ENCODE measurements at places on chromosomes 13 and 19.

DNA sequence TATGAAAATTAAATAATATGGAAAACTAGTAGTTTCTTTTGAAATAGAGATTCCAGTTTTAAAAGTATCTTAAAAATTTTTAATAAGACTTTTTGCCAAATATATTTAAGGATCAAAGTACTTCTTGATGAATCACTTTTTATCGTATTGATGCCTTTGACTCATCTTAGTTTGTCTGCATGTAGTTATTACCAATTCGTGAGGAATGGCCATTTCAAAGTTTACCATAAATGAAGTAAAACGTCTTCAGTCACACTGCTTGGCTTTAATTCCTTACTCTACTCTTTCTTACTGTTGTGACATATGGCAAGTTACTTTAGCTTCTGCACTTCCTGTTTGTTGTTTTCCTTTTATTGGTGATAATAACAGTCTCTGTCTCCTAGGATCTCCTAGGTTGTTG is 38.3 kb downstream of the NDFIP2 start:
- no peak for DNase-seq

- no peak for DNase-seq
Measured at GRCh38 chr13:37601648-37602440, 3.3 kb upstream of the POSTN start.

GRCh38 chr13:48531416-48532255 is 1.2 kb downstream of the RCBTB2 start:
- DNase-seq, result no peak

GRCh38 chr13:80173224-80173623 is 167.7 kb downstream of the SPRY2 start:
- no peak for DNase-seq

GRCh38 chr13:30984620-30985019 is 52.2 kb downstream of the TEX26 start:
- no peak for DNase-seq

DNA sequence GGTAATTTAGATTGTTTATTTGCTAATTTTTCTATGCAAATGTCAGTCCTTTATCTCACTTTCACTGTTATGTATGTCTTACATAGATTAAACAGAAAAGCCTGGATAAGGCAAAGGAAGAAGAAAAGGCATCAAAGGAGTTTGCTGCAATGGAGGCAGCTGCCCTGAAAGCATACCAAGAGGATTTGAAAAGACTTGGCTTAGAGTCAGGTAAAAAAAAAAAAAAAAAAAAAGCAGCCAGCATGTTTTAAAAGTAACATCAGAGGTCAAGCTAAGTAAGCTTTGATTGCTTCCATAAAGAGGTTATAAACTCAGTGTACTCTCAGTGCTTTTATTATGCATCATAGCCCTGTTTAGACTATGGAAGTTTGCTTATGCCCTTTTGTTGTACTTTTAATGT is 3.8 kb downstream of the WBP4 start:
- DNase-seq, result no peak

DNA sequence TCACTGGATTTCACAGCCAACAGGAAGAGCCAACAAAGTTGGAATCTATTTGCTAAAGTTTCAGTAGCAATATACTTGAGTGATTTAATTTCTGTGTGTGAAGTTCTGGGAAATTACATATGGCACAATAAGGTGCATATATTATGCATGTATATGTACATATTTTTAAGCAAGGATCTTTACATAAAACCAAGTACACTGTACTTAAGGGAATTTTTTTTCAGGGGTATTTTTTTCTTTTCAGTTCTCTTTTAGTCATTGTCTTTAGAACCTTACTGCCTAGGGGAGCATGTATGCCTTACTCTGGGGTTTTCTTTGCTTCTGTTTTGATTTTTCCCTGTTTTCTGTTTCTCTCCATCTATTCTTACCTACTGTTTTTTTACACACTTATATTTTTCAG is 7.4 kb downstream of the RAP2A start:
- no peak for DNase-seq

DNA sequence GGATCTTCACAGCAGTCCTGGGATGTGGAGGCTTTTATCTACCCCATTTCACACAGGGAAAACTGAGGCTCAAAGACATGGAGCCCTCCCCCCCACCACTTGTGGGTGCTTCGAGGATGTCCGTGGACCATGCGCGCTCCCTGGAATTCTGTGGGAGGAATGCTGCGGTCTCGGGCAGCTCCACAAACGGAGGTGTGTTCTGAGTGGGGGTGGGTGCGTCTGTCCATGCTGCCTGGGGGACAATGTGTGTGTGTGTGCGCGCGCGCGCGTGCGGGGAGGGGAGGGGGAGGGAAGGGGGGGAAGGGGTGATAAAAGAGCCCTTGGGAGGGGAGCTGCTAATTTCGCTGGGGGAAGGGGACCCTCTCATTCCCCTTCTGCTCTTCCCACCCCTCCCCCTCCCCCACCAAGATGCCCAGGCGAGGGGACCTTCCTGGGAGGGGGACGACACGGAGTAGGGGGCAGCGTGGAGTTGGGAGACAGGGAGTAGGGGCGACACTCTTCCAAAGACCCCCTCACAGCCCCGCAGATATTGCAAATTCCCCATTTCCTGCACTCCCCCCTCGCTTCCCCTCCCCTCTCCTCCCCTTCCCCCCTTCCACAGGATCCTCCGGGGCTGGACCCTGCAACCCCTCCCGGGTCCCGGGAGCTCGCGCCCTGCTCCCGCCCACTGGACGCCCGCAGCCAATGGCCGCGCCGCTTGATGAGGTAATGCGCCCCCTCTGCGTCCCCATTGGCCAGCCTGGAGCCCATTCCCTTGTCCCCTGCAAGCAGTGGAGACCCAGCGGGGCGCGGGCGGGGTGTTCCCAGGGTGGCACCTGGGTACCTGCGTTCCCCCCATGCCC is 18.9 kb upstream of the ZNRF4 start:
- no peak for DNase-seq

- DNase-seq, result no peak
Measured at GRCh38 chr13:44905556-44905955, 83.7 kb downstream of the NUFIP1 start.

GRCh38 chr13:80923907-80924306 is 583.0 kb upstream of the SPRY2 start:
- no peak for DNase-seq

DNA sequence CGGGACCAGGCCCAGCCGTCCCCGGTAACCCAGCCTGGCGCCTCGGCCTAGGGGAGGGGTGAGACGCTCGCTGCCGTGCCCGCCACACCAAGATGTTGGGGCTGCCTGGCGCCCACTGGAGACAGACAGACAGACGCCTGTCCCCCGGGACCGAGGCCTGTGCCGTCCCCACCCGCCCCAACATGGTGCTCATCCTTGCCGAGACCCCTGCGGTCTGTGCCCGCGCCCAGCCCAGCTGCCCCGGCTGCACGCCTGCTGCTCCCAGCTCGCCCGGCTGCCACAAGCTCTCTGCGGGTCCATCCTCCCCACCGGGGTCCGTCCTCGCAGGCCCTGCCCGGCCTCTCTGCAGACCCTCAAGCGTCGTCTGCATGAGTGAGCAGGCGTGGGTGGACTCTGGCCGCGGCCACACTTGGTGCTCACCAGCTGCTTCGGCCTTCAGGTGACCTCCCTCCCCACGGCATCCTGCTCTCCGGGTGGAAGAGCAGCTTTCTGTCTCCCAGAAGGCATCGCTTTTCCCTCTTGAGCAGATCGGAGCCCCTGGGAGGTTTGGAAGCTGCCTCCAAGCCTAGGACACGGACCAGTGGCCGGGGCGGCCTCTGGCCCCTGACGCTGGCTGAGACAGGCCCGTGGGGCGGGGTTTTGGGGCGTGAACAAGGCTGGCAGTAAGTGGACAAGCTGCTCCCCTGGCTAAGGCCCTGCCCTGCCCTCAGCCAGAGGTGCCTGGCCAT is 6.7 kb upstream of the TMPRSS9 start:
- DNase-seq, result no peak

- DNase-seq, result no peak
Measured at GRCh38 chr19:47430041-47430802, 10.9 kb upstream of the MEIS3 start.
